Stimulated activated CD4-positive, alpha-beta T cell treated with anti-CD3 and anti-CD28 coated beads, Interleukin-1b, Interleukin-23, amount 100 ng/mL, for 1 hour (primary cell): ENCODE measurements at places on chromosomes 11 and 22.

DNA sequence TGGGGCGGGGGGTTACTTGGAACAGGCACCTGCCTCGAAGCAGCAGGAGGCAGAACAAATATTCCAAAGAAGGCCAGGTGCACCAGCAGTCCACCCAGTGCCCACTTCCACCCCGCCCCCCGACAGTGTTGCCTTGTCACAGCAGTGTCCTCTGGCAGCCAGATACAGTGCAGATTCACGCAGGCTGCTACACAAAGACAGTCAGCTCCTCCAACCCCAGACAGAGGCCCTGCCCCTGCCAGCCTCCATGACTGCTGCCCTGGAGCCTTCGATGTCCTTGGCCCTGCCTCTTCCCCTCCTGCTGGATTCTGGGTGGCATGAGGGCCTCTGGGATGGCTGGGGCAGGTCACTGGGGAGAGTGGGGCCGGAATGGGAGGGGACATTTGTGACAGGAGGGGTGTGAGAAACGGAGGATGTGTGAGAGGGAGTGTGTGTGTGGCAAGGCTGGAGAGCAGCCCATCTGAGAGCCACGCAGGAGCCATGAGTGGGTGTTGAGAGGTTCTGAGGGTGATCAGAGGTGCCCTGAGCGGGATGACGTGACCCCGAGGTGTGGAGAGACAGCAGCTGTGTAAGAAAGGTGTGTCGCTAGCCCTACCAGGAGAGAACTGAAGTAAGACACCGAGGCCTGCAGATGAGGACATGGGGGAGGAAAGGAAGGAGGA is 173.7 kb downstream of the CEP164 start:
- no peak for DNase-seq

DNA sequence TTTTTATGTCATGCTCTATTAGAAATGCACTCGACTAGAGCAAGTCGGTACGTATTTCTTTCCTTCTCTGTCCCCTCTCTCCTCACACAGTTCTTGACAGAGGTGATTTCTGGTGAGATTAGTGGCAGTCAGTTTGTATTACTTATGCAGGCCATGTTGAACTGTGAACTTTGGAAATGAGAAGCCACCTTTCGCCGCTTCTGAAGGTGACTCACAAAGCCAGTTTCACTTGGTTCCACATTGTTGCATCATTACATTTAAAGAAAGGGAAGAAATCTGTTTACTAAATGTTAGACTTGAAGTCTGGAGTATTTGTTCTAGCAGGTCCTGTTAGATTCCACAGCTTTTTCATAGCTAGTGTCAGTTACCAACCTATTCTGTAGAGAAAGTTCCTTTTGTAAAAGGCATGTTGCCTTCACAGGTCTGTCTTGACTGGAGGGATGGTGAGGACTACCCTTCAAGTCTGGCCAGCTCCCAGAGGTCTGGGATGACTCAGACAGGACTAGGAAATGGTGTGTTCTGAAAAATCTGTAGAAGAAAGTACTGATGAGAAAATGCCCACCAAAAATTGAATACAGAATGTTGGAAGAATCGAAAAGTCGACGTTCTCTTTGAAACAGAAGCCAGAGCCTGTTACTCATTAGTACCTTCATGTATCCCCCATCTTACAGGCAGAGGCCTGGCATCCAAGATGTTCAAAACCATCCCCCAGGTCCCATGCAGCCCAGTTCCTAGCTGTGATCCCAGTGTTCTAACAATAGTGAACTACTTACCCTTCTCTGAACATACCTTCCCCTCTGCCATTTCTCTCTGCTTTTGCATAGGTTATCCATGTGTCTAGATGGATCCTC is 181.4 kb downstream of the DBX1 start:
- no peak for DNase-seq

DNA sequence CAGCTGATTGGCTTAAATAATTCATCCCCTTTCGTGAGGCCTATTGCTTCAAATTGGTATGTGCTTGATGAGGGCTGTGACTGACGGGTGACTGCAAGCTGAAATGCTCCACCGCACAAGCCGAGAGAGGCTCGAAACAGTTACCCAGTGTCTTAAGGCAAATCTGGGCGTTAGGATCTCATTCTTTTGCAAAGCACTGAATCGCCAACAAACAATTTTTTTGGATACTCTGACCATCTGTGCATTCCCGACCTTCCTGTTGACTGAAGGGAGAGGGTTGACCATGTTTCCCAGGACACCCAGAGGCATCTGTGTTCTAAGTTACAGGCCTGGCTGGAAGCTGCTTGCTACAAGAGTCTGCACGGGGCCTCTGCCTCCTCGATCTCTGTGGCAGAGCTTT is 32.1 kb downstream of the CACNG2 start:
- DNase-seq: no peak

DNA sequence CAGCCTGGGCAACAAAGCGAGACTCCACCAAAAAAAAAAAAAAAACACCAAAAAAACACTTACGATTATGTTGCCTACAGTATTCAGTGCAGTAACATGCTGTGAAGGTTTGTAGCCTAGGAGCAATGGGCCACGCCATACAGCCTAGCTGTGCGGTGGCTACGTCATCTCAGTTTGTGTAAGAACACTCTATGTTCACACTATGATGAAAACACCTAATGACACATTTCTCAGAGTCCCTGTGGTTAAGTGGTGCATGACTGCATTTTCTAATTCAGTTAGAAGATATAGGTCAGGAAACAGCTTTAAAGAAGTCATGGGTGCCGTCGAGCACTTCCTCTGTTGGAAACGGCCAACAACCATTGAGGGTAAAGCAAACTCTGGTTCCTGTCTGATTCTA is 75.7 kb upstream of the ANO1 start:
- DNase-seq: no peak

DNA sequence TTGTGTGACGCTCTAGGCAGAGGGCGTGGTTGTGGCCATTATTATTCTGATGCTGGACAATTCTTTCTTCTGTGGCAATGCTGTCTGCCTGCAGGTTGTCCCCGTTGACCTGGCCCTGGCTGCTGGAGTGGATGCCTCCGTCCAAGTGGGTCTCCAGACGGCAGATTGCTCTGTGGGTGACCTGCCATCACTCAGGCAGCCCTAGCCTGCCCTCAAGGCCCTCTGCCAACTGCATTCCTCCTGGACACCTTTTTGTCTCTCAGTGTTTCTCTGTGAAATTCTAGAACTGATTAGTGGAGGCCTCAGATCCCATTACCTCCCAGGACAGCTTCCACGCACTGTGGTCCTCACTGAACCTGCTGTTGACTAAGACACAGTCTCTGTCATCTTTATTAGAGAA is 86.7 kb downstream of the TBC1D22A start:
- DNase-seq: no peak

GRCh38 chr11:65857500-65857852 is 504 bp downstream of the CFL1 start:
- DNase-seq: peak; percentile 34

- DNase-seq: no peak
Observed at GRCh38 chr11:67463680-67464410, 5.2 kb downstream of the TMEM134 start.

DNA sequence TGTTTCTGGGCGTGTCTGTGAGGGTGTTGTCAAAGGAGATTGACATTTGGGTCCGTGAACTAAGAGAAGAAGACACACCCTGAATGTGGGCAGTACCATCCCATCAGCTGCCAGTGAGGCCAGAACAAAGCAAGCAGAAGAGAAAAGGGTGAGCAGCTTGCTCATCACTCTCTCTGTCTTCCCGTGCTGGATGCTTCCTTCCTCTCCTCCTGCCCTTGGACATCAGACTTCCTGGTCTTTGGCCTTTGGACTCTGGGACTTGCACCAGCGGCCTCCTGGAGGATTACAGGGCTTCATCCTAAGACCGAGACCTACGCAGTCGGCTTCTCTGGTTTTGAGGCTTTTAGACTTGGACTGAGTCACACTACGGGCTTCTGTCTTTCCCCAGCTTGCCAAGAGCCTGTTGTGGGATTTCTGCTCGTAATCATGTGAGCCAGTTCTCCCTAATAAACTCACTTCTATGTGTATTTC is 18.8 kb downstream of the APOL2 start:
- no peak for DNase-seq

DNA sequence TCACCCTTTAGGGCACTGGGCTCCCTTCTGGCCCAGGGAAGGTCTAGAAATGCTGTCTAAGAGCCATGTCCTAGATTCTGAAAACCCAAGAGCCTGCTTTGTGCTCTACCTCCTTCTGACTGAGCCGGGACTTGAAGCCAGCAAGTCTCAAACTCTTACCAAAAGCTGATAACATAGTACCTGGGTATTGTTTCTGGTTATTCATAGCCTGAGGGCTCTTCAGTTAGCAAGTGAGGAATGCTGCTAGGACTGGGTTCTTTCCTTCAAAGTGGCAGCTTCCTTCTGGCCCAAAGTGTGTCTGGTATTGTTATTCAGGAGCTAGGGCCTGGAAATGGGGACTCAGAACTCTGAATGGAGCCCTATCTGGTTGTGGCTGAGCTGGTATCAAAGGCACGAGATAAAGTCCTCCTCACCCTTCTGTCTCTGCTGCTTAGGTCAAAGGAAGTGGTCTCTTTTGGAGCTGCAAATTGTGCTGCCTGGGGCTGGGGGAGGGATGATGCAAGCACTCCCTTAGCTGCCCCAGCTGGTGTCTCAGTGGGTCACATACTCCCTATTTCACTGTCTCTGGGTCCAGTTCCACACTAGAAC is 696.0 kb upstream of the CCDC179 start:
- DNase-seq: no peak

DNA sequence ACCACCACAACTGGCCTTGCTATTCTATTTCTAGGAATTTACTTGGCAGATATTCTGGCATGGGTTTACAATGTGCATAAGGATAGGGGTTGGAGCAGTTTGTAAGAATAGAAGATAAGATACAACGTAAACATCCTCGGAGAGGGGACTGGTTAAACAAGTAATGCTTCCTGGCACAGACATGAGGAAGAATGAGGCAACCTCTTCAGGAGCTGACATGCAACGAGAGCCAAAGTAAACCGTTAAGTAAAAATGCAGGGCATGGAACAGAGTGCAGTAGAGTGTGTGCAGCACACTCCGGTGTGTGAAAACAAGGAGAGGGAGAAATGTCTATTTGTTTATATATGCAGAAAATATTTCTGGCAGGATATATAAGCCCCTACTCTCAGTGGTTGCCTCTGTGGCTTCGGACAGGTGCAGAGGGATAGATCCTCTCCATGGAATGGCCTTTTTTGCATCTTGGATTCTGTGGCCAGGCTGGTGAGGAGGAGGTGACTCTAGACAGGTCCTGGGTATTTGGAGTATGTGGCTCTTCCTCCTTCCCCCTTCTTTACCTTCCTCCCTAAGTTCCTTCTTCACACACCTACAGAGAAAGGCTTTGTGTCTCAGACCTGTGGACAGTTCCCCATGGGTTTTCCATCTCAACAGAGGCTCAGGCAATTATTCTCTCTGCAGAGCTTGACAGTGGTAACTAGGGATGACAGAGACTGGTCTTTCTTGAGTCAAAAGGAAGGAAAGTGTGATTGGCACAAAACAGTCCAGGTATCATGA is 2.5 kb downstream of the RAB36 start:
- no peak for DNase-seq

DNA sequence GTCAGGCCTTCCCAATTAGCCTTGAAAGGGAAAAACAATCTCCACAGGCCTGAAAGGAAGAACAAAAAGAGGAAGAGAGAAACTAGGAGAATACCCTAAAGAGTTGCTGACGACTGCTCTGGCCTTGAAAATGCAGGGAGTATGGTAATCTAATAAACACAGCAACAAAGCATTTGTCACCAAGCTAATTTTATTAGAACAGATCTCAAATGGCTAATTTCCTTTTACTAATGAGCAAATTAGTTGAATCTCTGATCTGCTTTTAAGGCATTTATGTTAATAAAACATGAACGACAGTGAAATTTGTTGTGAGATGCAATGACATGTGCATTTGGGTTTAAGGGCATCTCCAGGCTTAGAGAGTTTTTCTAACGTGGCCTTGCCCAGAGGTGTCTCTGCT is 212.2 kb downstream of the BUD13 start:
- DNase-seq: no peak

DNA sequence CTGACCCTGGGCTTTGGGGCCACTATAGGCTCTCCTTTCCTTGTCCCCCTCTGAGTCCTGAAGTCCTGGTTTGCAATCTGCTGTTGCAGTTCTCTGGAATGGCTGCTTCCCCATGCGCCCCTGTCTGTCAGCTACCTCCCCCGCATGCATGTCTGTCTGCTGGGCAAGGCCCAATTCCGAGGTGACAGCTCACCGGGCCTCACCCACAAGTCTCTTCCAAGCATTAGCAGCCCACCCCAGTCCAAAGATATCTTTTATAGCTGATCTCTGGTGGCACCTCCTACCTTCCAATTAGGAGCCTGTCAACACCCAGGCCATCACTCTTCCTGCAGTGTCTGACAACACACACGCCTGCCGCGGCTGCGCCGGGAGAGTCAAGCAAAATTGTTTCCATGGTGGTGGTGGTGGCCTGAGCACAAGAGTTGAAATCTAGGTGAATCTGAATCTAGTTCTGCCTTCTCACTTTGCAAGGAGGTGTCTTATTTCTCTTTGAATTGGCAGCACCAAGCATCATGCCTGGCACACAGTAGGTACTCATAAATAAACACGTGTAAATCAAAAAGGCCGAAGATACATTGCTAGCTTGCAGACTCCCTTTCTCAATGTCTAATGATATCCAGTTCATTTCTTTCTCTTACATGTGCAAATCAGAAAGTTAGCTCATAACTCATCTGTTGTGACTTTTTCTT is 1.2 kb upstream of the LMO2 start:
- no peak for DNase-seq

DNA sequence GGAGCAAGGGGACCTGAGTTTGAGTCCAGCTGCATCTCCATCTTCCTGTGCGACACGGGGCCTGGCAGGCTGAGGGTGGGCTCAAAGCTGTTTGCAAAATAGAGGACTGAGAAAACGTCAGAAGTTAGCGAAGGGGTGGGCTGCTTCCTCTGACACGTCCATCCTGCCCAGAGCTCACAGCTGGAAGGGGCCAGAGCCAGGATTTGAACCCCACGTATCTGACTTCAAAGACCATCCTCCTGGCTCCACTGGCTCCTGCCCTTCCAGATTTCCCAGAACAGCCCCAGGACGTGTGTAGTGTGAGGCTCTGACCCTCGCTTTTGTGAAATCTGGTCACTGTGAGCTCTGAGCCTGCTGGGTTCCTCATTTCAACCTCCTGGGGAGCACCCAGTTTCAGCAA is 56.3 kb downstream of the CD82 start:
- DNase-seq: no peak

- no peak for DNase-seq
Observed at GRCh38 chr11:108909921-108910320, 245.1 kb downstream of the DDX10 start.
